ENCODE measurements at places on chromosomes 4 and X.
A peak's percentile ranks its signal among the peaks of the same experiment; 100 is the strongest.

GRCh38 chr4:154473497-154473896 lies 18.1 kb downstream of the DCHS2 start:
- DNase-seq = no peak

GRCh38 chr4:24282446-24282845 lies 301.9 kb downstream of the DHX15 start:
- no peak for DNase-seq

DNA sequence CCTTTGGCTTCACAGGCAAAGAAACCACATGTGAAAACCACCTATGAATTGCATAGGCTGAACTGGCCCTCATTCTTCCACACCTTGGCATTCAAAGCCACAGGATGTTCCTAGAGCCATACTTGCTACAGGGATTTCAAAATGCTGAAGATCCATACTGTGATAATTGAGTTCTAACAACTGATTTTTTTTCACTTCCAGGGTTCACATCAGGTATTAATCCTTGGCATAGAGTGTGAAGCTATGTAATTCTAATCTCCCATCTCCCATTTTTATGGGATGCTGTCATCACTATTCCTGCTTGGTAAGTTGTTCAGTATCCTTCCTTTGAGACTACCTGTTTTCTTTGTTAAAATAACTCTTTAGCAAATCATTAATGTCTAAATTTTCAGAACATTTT lies 1569.2 kb upstream of the ADGRL3 start:
- no peak for DNase-seq

DNA sequence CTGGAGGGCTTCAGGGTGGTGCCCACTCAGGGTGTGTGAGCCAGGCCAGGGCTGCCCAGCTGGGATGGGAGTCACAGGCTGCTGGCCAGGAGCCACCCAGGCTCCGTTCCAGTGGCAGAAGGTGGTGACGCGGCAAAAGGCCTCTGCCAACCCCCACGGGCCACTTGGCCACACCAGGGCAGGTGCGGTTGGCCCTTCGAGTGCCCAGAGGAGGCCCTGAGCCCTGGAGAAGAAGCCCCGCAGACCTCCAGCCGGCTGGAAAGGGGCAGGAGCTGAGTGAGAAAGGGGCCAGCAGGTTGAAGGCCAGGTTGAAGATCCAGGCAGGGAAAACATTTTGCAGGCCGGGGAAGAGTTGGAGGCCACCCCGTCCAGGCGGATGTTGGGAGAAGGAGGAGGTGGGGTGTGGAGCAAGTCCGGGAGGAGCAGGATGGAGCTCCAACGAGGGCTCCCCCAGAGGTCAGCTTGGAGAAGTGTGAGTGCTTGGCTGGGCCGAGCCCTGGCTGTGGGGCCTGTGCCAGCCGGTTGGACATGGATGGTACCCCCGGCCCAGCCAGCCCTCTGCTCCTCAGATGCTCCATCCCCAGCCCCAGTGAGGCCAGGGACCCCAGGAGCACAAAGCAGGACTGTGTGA lies 2.8 kb upstream of the CPLX1 start:
- DNase-seq = no peak

DNA sequence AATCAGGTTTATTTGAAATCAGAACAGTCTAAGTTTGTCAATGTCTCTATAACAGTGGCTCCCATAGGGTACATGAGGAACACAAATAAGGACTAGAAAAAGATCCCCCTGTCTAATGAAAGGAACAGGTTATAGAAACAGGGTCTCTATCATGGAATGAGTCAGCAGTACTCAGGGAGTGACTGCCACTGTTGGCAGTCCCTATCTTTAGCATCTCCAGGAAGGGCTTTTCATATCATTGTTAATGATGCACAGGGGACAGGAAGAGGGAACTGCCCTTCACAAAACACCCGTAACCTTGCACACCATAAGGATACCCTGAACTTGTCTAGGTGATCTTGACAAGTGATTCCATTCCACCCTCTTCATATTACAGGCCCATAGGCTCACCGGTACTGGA lies 38.5 kb upstream of the SMIM10L2A start:
- DNase-seq = peak; percentile 7

GRCh38 chr4:113607147-113607720 lies 154.3 kb downstream of the CAMK2D start:
- DNase-seq = no peak

GRCh38 chrX:1012678-1013300 lies 199.7 kb downstream of the CRLF2 start:
- DNase-seq = no peak

DNA sequence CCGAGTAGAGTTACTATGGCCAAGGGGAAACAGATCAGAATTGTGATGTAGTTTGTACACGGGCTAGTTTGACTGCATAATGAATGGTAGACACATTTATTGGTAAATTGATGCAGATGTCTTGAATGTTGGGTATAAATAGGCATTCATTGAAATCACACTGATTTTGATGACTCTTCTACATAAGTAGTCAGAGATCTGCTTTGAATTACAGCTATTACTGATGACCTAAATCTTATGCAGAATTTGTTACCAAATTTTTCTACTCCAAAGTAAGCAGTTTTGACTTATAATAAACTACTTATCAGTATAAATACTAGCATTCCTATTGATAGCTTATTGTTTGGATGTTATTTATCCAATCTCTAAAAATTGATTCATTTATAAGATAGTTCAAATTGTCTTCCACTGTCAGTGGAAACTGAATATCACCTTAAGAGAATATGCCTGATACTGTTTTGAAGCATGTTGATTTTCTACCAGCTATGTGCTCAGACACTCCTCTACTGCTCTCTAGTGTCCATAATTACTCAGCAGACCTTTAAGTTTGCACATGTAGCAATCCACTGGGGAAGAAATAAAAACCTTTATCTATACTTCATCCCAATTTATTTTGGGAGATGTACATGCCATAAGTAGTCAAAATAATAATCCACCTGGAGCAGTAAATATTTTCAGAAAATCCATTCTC lies 120.3 kb downstream of the RASL11B start:
- DNase-seq = peak; percentile 10

DNA sequence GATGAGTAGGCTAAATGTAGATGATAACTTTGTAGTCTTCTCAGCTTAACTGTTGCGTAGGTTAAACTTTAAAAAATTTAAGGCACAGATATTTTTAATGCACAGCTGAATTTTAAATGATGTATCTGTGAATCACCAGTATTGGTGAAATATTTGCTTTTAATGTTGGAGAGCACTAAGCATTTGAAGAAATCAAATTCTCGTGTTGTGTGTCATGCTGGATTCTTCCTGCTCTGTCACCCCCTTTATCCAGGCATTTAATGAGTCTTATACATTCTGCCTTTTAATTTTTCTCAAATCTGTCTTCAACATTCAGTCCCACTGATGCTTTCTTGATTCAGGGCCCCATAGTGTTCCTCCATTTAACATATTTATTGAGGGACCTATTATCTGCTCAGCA lies 76.7 kb downstream of the SLC4A4 start:
- DNase-seq = no peak

- DNase-seq = no peak
Measured at GRCh38 chr4:141540643-141541042, 95.7 kb upstream of the IL15 start.

- DNase-seq = no peak
Measured at GRCh38 chr4:78410676-78411075, 140.9 kb upstream of the ANXA3 start.

- peak; percentile 55 for DNase-seq
Measured at GRCh38 chrX:44873415-44874276, 658 bp downstream of the KDM6A start.

DNA sequence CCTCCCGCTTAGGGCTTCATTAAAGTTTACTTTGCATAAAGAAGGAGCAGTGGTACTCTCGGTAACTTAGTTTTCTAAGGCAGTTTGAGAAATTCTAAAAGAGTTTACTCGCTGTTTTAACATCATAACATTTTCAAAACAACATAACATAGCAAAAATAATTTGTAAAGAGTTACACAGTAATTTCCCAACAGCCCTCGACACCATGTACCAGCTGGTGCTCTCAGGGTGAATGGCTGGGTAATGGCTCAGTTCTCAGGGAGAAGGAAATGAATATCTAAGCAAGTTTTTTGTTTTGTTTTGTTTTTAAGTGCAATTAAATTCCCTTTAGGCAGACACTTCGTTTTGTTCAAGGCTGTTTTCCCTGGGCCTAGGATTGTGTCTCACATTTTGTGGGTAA lies 435.3 kb downstream of the C4orf33 start:
- DNase-seq = no peak

DNA sequence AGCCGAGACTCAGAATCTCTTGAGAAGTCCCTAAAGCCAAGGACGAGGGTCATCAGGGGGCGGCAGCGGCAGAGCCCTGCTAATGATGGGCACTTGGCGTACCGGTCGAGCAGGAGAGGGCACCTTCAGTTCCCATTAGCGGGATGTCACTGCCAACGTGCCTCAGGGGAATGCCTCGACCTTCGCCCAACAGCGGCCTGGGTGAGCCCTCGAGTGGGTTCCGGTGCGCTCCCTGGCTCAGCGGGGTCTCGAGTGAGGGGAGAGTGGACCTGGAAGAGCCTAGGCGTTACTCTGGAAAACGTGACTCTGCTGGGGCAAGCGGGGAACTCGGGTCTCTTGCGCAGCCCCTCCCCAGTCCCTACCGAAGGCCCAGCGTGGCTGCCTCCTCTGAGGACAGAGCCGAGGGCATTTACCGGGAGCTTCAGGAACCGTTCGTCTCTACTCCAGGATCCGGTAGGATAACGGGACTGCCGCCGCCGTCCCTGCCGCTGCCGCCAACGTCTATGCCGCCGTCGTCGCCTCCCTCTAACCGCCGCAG lies 36.9 kb downstream of the PGRMC1 start:
- DNase-seq = no peak

- no peak for DNase-seq
Measured at GRCh38 chrX:151902813-151903591, 9.7 kb upstream of the MAGEA4 start.

DNA sequence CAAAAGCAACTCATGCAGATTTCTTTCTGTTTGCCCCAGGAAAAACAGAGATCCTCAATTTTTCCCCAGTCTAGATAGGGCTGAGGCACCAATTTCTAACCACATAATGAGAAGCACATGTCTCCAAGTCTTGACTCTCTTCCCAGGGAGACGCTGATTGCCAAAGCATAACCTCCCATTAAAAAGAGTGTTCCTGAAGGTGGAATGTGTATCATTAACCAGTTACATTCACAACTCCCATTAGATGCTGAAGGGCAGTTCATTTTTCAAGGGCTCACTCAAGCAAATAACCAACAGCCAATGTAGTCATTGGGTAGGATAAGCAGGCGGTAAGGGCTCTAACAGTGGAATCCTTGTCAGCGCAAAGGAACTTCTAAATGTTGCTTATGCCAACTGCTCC lies 27.5 kb downstream of the TMEM47 start:
- DNase-seq = no peak

DNA sequence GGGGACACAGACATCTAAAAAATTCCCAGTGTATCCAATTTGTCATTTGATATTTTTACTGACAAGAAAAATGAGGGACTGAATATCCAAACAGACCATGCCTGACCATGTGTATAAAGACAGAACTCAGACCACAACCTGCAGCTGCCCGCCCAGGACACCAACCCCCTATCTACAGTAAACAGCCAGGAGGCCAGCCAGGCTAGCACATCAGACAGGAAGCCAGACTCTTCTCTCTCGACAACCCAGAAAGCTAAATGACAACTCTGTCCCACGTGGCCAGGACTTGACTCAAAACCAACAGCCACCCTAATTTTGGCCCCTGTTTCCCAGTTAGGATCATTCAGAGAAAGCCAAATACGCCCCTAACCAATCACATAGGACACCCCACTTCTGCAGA lies 15.1 kb downstream of the AFAP1 start:
- DNase-seq = no peak

DNA sequence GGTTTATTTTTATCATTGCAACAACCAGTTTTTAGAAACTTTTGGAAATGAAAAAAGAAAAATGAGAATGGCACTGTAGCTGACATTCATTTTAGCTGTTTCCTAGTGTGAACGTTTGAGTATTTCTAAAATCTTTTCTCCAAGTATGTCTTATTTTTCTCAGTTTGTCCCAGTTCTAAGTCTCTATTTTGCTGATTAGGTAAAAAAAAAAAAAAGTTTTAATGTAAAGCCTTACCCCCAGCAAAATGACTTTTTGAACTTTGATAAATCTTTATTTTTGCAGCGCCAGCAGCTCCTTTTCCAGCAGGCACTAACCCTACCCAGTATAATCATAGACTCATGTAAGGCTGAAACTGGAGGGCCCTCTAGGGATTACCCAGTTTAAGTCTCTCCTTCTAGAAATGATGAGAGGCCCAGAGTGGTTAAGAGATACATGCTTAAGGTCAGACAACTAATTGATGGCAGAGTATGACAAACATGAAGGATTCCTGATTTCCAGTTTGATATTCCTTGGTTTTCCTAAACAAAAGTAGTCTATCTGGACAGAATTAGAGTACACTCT lies 84.3 kb upstream of the SLC4A4 start:
- DNase-seq = no peak

DNA sequence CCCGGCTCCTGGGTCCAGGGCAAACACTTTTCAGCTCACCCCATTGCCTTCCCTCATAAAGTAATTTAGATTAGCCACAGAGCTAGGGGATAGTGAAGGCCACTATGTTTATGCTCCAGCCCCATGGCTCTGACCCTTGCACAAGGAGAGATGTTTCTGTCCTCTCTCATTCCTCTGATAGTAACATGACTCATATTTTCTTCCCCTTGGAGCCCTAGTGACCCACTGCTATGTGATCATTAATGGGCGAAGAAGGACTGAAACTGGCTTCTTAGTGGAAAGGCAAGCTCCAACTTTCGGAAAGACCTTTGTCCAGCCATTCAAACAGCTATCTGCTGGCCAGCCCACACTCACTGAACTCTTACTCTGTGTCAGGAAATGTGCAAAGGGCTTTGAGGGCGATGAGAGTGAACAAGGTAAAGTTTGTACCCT lies 12.3 kb downstream of the CLDN2 start:
- no peak for DNase-seq

DNA sequence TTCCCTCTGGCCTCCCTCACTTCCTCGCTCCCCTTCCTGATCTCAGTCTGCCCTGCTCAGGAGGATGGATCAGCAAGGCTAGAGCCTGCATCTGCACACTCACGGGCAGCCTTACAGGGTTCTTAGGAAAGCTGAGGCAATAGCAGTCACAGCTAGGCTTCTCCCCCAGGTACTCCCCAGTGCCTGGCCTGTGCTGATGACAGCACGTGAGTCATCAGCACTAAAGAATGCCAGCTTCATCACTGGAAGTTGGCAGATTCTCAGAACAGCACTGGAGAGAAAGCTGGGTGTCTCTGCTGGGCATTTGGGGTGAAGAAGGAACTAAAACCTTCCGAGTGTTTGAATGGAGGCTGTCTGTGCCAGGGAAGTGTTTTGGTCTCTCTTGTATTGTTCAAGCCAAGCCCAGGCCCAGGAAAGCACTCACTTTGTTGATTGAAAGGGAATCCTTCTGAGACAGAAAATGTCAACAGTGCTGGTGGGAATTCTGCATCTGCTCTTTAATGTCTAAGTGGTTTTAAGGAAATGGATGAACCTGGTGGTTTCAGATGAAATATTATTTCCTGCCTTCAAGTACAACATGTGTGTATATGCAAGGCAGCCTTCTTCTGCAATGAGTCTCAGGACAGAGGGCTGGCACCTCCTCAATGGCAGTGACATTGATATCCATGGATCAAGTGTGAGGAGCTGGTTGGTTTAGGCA lies 73.0 kb upstream of the SCOC start:
- DNase-seq = no peak

- no peak for DNase-seq
Measured at GRCh38 chrX:21193196-21193595, 181.0 kb upstream of the CNKSR2 start.

All from activated CD4-positive, alpha-beta T cell treated with anti-CD3 and anti-CD28 coated beads, Interleukin-10, Interleukin-2, amounts not matched to agents 100 ng/mL and 50 ng/mL, durations not matched to agents 16 hours and 8 hours (primary cell).